ENCODE measurements at places on chromosomes 6 and 20.

- no peak for DNase-seq
Measured at GRCh38 chr20:54209216-54209813, 1.4 kb downstream of the PFDN4 start.

DNA sequence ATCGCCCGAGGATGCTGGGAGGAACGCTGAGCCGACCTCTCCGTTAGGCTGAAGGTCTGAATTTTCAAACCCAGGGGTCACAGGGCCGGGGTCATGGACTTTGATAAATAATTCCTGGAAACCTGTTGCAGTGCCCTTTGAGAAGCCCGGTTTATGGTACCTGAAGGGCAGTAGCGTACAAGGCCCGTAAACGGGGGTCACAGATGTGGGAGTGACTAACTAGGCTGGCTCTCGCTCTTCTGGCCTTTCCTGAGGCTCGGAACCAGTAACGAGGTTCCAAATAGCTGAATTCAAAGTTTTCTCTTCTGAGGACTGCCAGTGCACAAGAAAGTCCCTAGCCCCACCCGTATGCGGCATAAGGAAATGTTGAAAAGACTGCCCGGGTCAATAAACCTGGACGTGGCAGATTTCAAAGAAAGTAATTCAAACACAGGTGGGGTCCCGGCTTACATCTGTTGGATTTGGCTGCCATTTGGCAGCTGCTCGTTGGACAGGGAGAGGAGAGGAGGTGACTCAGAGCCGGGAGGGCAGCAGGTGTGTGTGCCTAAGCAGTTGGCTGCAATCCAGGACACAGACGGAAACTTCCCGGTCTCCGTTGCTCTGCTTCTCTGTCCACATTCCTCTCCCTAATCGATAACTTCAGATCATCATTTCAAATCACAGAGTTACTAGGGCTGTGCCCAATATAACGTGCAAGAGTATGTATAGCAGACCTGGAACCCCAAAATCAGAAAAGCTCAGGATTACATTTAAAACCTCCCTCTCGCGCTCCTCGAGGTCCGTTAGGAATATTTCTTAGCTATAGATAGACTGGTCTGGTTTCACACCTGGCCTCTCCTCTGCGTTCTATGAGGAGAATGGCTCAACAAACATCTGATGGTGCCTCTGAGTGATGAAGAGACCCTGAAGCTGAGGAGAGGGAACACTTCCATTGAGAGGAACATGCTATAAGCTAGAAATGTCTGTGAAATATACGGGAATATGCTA lies 765 bp upstream of the GMDS start:
- no peak for DNase-seq

DNA sequence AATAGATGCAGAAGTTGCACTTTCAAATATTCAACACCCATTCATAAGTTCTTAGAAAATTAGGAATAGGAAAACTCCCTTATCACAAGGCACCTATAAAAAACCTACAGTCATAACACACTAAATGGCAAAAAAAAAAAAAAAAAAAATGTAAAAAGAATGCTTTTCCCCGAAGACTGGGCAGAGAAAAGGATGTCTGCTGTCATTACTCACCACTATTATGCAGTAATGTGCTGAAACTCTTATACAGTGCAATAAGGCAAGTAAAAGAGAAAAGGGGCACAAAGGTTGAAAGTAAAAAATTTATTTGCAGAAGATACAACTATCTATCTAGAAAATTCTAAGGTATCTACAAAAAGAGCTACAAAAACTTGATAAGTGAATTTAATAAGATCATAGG lies 607.8 kb upstream of the ARID1B start:
- DNase-seq: no peak

DNA sequence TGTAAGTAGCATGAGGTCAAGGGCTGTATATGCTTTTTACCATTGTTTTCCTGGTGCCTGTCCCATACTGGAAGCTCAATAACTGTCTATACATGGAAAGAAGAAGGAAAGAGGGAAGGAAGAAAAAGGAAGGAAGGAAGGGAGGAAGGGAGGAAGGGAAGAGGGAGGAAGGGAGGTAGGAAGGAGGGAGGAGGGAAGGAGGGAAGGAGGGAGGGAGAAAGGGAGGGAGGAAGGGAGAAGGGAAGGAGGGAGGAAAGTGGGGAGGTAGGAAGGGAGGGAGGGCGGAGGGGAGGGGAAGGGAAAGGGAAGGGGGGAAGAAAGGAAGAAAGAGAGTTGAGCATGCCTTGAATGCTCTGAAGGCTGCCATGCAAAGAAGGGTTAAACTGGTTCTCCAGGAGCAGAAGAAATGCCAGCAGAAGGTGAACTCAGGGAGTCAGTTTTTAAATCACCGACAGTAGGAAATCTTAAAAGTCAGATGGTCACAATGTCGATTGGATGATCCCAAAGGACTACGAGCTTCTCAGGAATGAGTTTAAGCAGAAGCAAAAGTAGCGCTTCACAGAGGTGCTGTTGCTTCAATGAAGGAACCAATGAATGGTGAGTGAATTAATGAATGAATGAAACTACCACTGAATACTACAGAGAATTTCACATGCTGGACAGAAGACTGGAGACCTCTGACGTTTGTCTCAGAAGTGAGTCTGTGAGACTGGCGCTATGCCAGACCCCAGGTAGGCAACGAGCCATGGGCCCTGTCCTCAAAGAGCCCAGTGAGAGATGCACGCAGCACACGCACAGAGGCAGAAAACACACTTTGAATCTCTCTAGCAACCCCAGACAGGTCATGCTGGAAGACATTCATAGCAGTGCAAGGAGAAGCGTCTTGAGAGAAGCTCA lies 117.6 kb downstream of the MRPL14 start:
- DNase-seq: no peak

DNA sequence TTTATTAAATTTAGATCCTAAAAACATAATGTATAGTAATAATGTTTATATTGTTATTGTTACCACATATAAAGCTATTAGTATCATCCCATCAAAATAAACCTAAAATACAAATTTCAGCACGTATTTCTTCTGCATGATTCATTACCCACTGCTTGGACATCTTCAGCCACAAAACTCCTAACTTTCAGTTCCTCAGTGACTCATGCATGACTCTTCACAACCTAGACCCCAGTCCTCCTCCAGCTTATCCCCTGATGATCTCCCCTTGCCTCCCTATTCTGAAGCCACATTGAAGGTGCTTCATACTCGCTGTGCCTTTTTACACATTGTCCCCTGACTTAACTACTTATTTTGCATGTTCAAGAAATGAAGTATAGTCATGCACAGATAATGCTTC lies 11.2 kb upstream of the GPRC6A start:
- DNase-seq: no peak

DNA sequence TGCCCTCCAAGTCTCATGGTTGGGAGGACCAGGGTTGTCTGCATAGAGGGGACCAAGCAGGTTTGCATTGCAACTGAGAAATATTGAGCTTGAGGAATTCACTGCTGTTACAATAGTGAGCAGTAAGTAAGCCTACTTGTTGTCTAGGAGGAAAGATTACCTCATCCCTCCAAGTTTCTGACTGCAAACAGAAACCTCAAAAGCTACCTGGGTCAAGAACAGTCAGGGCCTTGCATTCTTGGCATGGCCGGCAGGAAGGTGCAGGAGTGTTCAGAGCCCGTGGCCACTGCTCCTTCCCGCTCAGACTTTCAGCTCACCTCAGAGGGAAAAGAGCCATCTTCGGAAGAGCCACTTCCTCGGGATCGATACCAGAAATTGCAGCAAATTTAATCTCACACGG lies 46.0 kb upstream of the DOK5 start:
- no peak for DNase-seq

DNA sequence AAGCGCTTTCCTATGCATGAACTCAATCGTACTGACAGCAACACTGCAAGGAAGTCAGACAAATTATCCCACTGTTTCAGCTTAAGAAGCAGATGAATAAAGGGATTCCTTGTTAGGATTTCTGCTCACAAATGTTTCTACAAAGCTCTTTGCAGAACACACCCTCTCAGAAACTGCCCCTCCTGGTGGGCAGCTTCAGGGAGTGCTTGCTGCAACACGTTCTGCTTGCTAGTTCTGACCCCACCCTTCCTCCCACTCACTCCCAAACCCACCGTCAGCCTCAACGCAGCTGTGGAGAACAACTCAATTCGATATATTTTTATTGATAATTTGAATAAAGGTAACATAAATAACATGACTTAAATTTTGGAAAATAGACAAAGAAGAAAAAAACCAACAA lies 250.8 kb upstream of the PRDM1 start:
- DNase-seq: no peak

DNA sequence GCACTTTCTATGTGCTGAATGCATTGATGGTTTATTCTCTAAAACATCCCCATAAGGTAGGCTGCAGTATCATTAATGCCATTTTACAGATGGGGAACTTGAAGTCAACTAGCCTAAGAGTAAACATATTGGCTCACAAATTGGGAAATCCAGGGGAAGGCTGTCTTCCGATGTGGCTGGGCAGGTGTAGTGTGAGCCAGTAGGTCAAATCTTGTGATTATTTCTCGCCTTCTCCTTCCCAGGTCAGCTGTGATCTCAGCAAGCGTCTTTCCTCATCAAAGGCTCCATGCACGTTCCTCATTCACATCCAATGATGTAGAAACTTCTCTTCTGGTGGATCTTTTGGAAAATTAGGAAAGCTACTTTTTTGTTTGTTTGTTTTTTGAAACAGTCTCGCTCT lies 94.1 kb upstream of the SHLD1 start:
- DNase-seq: no peak

DNA sequence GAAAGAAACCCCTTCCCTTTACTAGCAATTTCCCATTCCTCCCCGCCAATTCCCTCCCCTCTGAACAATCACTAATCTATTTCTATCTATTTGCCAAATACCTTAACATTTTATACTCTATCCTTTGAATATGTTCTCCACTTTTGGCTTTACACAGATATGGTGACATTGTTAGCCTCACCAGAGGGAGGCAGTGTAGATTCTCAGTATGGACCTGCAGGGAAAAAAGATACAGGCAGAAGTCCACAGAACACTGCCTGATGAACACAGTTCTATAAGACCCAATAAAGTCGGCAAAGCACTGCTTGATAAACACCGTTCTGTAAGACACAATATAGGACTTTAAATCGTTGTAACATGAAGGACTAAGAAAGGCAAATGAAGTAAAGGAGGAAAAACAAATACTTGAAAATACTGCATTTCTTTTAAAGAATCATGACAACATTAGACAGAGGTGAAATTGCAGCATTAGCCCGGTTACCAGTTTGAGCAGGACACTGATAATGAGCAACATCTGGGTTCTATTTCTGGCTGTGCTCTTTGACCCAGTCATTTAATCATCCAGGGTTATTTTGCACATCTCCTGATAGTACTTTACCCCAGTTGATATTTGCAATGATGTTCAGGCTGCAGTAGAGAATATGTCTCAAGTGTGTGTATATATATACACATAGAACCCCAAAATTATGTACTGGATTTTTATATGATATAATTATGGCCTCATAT lies 296.8 kb downstream of the UTRN start:
- DNase-seq: no peak

- DNase-seq: no peak
Measured at GRCh38 chr6:141307309-141307998, 825.3 kb upstream of the GJE1 start.

Data from SK-N-MC (cell line).